ENCODE measurements at places on chromosomes 11 and 22. TPM values are rescaled to one million over a fixed set of nuclear protein-coding genes. Genes with fewer than 3 reads are reported as not detected.
A peak's percentile ranks its signal among the peaks of the same experiment; 100 is the strongest.

GRCh38 chr11:45472716-45473317 lies 186.7 kb upstream of the SYT13 start:
- no peak for DNase-seq

DNA sequence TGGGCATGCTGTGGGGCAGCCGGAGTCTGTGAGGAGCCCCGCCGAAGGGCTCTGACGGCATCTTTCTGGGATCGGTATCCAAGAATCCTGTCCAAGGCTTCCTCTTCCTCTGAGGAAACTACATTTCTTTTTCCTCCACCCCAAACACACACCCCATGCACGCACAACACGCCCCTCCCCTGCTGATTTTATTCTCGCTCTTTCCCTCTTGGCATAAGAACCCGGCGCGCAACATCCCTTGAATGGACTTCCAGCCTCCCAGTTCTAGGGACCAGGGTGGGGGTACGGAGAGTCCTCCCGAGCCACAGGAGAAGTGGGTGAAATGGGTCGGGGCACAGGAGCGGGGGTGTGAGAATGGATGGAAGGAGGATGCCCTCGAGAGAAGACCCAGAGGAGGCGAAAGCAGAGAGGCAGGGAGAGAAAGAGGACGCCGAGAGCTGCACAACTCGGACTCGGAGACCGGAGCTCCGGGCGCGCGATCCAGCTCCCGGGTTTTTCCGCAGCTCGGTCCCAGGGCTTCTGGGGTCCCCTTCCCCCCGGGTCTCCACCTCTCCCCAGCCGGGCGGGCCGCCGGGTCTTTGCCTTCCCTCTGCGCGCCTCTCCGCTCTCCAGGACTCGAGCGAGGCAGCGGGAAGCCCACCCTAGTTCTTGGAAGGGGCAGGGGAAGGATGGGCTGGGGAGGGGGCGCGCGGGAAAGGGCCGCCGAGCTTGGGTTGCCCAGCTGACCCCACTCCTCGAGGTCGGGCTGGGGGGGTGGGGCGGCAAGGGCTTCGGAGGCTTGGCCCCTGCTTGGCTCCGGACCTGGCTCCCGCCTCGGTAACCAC lies 1.5 kb upstream of the LARGE1 start:
- DNase-seq, result peak; percentile 88

DNA sequence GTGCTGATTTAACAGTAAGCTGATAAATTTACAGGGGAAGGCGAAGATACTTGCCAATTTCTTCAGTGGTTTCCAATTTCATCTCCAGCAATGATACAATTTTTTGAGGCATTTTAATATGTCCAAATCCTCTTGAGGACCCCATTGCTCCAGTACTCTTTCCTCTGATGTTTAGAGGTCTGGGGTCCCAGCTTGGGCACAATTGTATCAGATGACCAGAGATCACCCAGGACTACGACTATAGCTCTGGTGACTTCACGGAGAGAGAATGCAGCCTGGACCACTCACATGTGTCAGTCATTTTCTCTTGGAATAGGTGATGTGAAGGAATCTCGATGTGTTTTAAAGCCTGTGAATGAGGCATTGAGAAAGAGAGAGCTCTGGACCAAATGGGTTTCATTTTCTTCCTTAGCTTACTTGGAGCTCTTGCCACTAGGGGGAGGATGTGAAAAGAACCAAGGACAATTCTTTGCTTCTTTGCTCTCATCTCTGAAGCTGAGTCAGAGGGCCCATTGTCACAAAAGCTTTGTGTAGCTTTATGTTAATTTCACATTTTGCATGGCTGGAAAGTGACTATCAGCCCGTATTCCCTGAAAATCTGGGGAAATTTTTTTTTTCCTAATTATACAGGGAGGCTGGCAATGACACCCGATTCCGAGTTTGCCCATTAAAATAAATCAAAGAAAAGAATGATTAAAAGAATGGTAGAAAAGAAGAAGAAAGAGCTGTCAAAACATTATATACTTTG lies 6.7 kb upstream of the CCDC90B start:
- no peak for DNase-seq

The MOGAT2 gene
- 0.11 TPM for total RNA-seq

- DNase-seq, result no peak
Observed at GRCh38 chr11:106585061-106585460, 433.2 kb downstream of the GUCY1A2 start.

- no peak for DNase-seq
Observed at GRCh38 chr11:11476499-11476898, 123.4 kb upstream of the CSNK2A3 start.

DNA sequence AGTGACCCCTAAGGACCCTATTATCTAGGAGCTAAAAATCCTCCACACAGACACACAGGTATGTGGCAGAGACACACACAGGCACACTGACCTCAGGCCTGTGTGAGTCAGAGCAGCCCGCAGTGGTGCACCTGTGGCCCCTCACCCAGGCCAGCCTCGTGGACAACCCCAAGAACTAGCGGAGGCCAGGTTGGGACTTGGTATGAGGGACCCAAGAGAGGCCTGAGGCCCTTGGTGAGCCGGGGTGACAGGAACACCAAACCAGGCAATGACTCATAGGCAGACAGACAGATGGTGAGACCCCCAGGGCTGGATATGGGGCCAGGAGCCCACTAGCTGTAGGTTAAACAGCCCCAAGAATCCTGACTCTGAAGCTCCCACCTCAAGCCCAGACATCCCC lies 6.0 kb downstream of the CASTOR1 start:
- no peak for DNase-seq

GRCh38 chr22:50544078-50544745 lies 1.5 kb upstream of the KLHDC7B start:
- DNase-seq, result peak; percentile 93

DNA sequence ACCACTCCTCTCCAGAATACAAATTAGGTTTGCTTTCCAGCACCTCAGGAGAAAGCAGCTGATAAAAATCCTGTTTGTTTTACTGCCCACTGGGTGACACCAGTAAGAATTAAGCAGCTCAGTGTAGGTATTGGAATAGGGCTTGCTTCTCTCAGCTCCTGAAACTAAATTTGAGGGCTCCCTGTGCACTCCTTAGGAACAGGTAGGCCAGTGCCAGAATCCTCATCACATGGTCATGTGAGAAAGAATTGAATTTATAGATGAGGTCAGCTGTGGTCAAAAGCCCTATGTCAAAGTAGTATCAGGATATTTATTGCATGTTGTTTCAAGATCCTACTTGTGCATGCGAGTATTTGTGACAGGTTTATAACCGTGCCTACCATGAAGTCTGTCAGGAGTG lies 1.0 kb downstream of the PRSS23 start:
- DNase-seq, result no peak

GRCh38 chr11:14542324-14542723 lies 22.1 kb upstream of the PSMA1 start:
- DNase-seq, result no peak

DNA sequence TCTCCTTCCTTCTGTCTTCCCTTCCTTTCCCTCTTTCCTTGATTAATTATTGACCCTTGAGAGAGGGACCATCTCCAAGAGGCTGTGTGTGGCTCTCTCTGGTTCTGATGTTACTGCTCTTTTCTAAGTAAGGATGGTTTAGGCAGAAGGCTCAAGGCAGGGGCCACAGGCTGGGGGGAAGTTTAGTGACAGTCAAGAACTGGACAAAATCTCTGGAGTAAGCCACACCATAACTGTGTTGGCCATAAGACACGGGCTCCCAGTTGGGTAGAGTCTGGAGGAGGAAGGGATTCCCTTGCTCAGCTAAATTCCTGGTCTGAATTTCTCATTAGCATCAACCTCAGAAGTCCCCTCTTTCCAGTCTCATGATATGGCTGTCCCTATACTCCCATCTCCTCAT lies 74.7 kb downstream of the BUD13 start:
- DNase-seq, result no peak

DNA sequence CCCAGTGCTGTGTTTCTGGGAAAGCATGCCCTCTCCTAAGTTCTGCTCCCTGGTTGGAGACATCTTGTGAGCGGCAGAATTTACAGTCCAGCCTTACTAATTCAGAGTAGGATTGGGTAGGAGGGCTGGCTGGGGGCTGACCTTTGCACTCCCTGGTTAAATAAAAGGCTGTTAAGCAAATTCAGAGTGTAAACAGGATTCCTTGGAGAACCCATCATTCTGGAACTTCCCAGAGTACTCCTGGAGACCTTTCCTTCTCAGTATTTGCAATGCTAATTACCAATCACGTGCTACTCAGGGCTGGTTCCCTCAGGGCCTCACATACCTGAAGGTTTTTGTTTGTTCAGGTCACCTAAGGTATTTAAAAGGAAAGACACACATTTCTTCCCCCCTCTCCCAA lies 340.2 kb downstream of the TBC1D22A start:
- DNase-seq, result peak; percentile 51

GRCh38 chr22:31585161-31585859 lies 76.7 kb downstream of the PISD start:
- no peak for DNase-seq

The GRK3 gene
- total RNA-seq, result 27.1 TPM

DNA sequence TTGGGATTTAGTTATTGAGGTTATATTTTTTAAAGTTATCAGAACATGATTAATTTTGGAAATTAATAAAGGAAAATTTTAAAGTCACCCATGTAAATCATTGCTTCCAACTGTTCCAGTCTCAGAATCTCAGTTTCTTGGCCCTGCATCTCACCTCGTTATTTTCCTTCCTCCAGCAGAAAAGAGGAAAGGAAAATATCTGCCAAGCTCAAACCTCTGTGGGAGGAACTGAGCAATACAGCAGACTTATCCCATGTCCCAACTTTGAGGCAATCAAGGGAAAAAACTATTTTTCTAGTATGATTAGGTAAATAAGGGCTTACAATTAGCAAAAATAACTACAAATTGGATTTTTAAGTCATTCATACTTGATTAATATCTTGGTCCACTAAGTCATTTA lies 30.1 kb downstream of the ELMOD1 start:
- DNase-seq, result no peak

DNA sequence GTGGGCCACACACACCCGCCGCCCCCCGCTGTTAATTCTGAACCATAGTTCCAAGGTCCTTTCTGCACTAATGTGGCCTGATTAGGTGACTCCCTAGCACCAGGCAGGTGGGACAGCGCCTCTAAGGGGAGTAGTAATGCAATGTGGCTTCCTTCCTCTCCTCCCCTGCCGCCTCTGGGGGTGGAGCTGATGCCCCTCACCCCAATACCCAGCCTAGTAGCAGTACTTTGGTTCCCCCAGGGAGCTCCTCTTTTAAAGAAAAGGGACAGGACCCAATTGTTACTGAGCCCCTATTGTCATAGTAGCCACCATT lies 14.4 kb downstream of the RTN4RL2 start:
- DNase-seq, result no peak

The P2RX3 gene
- total RNA-seq, result 0.66 TPM

- DNase-seq, result no peak
Observed at GRCh38 chr11:2913776-2914175, 15.4 kb downstream of the PHLDA2 start.

The ZNF280A gene
- 0.22 TPM for total RNA-seq

The KIAA1671 gene
- total RNA-seq, result 24.0 TPM

DNA sequence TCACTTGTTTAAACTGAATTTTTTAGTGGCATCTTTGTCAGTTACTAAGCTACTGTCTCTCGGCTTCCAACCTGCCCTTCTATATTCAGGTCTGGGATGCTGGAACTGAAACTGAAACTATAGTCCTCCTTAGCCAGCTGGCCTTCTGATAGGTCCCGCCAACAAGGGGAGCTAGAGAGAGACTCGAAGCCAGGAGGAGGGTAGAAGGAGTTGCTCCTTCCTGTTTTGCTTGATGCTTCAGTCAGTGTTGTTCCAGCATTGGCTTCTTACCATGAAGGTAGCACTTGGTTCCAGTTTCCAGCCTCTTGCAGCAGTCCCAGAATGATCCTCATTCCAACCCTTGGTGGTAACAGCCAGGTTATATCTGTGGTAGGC lies 32.9 kb upstream of the HORMAD2 start:
- DNase-seq, result no peak

GRCh38 chr11:390175-390574 lies 3.8 kb upstream of the PKP3 start:
- DNase-seq, result peak; percentile 80

DNA sequence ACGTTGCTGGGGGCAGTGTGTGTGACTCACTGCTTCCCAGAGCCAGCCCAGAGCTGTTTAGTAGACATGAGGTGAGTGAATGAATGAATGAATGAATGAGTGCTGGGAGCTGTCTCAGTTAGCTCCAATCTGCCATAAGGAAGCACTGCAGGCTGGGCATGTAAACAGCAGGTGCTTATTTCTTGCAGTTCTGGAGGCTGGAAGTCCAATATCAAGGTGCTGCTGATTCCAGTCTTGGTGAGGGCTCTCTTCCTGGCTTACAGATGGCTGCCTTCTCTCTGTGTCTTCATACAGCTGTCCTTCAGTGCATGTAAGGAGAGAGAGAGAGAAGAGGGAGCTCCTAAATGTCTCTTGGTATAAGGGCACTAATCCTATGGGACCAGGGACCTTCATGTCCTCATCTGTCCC lies 4.1 kb downstream of the C11orf21 start:
- DNase-seq, result no peak

The CLMP gene
- 18.2 TPM for total RNA-seq

GRCh38 chr22:17811119-17811518 lies 36.9 kb upstream of the BID start:
- DNase-seq, result no peak

DNA sequence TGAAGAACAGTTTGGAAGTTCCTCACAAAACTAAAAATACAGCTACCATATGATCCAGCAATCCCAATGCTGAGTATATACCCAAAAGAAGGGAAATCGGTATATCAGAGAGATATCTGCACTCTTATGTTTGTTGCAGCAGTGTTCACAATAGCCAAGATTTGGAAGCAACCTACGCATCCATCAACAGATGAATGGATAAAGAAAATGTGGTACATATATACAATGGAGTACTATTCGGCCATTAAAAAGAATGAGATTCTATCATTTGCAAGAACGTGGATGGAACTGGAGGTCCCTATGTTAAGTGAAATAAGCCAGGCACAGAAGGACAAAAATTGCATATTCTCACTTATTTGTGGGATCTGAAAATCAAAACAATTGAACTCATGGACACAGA lies 46.5 kb downstream of the XRRA1 start:
- DNase-seq, result no peak

GRCh38 chr22:47031628-47031915 lies 269.1 kb downstream of the TBC1D22A start:
- DNase-seq, result no peak

DNA sequence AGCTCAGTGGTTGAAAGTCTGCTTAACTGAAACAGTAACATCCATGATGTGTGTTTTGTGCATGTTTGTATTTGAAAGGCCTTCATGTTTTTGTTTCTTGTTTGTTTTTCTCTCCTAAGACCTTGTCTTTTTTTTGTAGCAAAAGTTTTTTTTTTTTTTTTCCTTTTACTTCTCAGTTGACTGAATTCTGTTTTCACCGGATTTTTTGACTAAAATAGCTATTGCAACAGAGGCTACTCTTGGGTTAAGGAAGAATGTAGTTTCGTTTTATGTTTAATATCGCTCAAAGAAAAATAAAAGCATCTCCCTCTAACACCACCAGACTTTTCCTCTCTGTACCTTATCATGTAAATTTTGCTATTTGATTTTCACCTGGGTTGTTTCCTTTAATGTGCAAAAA lies 15.1 kb downstream of the APOL6 start:
- no peak for DNase-seq
